HFF-Myc (cell line): ENCODE measurements at places on chromosomes 5 and 9.

- DNase-seq, result no peak
Observed at GRCh38 chr9:36120705-36121104, 15.8 kb upstream of the GLIPR2 start.

GRCh38 chr9:124869986-124870560, 8.1 kb downstream of the ARPC5L start:
- no peak for DNase-seq

DNA sequence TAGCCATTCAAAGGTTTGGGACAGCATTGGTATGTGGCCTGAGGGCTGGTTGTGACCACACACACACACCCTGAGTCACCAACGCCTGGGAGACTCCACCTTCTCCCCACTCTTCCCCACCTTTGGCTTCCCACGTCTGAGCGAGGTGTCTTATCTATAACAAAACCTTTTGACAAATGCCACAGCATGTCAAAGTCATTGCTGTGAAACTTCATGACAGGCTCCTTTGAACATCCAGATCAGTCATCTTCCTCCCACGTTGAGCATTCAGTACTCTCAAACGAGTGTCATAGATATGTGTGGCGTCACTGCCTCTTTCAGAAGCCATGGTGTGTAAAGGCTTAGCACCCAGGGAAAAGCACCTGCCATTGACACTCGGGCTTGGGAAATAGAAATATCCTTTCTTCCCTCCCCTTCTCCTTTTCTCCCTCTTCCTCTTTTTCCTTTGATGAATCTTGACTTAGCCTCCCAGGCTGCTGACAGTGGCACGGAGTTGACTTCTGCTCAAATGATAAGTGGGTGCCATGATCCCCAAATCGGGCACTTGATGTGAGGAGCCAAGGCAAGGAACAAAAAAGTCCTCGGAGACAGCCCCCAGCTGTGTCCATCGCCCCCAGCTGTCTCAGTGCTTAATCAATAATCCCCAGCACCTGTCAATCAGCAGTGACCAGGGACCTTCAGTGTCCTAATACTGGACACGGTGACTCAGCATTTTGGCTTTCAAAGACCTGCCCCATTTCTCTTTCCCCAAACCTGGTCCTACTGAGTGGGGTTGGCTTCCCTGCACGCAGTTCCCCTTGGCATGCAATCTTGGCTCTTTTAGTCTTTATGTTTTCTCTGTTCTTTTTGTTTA, 114.8 kb downstream of the FGF18 start:
- DNase-seq, result no peak

DNA sequence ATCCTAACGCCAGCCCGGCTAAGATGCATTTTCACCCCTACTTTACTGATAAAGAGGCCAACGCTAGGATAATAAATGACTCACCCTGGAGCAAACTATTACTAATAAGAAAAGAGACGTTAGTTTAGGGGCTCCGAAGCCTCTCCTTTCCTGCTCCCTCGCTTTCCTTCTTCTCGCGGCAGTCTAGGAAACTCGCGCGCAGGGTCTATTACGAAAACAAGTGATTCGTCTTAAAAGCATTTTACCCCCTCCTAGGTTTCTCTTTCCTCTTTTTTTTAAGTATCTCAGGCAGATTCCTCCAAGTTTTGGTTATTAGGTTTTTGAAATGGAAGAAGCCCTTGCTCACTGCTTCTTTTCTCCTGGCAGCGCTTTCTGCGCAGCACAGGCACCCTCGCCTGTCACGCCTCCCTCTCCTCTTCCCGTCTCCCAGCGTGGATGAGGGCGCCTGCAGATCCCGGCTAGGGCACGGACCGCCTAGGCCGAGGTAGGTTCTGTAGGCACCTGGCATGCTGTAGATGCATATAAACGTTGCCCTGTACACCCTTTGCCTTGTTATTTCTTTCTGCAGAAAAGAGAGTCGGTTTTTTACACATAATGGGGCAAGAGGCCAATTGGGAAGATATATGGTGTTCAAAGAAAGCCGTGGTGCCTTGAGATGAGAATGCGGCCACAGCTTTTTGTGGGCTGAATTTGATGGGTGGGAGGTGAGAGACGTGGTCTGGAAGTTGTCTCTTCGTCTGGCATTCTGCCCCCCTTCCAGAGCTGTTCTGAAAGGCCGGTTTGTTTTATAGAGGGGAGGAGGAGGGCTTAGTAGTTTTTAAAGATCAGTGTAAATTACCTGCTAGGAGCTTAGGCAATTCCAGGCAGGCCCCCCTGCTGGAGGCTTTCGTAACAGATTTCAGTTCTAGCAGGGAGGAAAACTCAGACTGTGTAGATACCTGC, 983 bp downstream of the GCNT1 start:
- DNase-seq, result no peak

- DNase-seq, result no peak
Observed at GRCh38 chr5:115487756-115488155, 56.8 kb downstream of the FEM1C start.

DNA sequence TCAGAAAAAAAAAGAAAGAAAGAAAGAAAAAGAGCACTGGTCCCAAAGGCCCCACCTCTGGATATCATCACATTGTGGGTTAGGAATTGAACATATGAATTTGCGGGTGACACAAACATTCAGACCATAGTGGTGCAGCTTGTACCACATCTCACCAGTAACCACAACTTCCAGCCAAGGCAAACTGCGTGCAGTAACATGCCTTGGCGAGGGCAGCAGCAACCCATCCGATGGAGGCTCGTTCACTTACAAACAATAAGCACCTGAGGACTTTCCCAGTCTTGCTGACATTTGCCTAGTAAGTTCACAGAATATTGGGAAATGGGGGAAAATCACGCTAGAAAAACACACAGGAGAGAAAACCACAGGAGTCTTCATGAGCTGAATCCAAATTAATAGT, 508.1 kb downstream of the ZNF608 start:
- DNase-seq, result no peak
